ENCODE measurements at places on chromosomes 7 and 10.

DNA sequence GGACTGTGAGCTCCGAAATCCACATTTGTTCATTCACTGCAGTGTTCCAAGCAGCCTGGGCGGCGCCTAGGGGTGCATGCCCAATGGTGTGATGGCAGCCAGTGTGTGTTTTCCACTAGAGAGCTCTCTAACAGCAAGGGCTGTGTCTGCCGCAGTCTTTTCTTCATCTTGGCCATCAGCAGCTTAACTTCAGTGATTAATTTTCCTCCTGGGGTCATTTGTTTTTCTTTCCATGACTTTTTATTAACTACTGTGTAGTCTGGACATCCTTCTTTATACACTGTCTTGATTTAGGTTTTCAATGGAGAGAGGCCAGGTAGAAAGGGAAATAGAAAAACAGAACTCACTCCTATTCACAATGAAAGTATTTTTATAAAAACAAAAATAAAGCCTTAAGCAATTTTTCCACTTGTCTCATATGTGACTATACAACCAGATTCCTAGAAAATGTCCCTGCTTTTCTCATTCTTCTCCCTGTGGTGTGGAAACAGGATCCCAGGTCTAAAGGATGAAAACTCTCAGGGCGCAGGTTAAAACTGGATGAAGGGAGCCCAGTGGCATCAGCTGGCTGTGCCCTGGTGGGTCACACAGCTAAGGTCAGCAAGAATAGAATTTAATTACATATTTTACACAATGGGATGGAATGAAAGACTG, 176.8 kb downstream of the PKD1L1 start:
- DNase-seq, result no peak
- H3K4me3 ChIP-seq, result no peak overlapping the region
- H3K27ac ChIP-seq, result no peak overlapping the region
- H3K4me1 ChIP-seq, result no peaks in the 10 kb centered on the region
- H3K27me3 ChIP-seq, result no peaks in the 10 kb centered on the region

- H3K4me1 ChIP-seq, result peaks cover 29% of the 10 kb centered on the region
- no peak for DNase-seq
- no peaks in the 10 kb centered on the region for H3K36me3 ChIP-seq
Observed at GRCh38 chr10:109922358-109922975, 844 bp downstream of the XPNPEP1 start.

GRCh38 chr7:121741896-121742295, 131.1 kb upstream of the PTPRZ1 start:
- no peak for DNase-seq
- H3K36me3 ChIP-seq, result no peaks in the 10 kb centered on the region
- no peak overlapping the region for H3K4me3 ChIP-seq
- no peaks in the 10 kb centered on the region for H3K4me1 ChIP-seq
- H3K27me3 ChIP-seq, result no peaks in the 10 kb centered on the region
- no peak overlapping the region for H3K27ac ChIP-seq

GRCh38 chr7:36045830-36046341, 107.2 kb upstream of the EEPD1 start:
- no peaks in the 10 kb centered on the region for H3K27me3 ChIP-seq
- no peaks in the 10 kb centered on the region for H3K36me3 ChIP-seq
- H3K4me1 ChIP-seq, result peaks cover 46% of the 10 kb centered on the region
- peak overlapping the region; percentile 73 for H3K27ac ChIP-seq
- no peak overlapping the region for H3K4me3 ChIP-seq

DNA sequence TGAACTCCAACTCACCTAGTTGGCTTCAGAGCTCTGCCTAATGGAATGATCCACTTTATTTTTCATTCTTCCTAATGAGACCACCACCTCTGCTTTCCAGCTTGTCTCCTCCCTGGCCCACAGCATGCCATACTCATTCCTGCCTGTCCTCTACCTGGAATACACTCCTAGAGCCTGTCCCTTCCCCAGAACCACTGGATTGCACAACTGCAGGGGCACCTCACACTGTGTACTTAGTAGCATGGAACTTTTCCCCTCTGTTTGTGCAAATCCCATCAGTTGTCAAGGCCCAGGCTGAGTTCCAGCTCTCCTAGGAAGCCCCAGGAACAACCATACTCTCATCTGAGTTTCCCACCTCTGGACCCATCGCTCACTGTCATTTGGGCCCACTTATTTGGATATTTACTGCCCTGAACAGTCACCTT, 15.6 kb downstream of the ALDH18A1 start:
- no peaks in the 10 kb centered on the region for H3K36me3 ChIP-seq
- H3K4me3 ChIP-seq, result no peak overlapping the region
- no peak for DNase-seq
- H3K4me1 ChIP-seq, result no peaks in the 10 kb centered on the region
- H3K27ac ChIP-seq, result no peak overlapping the region
- no peaks in the 10 kb centered on the region for H3K27me3 ChIP-seq

DNA sequence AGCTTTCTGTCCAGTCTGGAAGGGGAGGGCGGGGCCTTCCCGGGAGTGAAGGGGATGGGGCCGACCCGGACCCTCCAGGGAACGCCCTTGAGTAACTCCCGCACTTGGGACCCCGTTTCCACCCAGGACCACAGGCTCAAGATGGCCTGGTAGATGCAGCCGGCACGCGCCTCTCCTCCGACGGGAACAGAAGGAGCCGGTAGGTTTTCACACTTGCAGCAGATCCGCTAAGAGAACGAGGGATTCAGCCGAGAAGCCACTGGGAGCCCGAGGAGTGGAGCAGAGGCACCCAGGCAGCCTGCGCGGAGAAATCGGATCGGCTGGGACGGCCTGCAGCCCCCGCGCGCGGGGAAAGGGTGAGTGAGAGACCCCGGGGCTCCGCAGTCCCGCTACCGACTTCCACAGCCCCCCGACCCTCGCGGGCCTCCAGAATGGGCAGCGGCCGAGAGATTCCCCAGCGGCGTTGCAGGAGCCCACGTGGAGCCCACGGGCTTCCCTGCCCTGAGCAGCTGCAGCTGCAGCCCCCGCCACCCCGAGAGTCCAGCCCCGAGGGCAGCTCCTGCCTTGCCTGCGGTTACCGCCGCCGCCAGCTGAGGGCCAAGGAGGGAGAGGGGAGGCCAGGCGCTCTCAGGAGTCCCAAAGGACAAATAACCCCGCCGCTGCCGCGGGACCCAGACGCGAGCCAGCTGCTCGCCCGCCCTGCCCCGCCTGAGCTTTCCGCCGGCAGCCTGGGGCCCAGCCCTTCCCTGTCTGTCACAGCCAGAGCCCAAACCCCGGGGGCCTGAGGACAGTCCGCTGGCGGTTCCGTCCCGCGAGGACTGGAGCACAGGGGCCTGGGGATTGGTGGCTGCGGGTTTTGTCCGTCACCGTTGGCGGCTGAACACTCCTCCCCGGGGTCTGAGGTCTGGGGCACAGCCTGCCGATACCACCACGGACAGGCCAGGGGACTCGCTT, 21.8 kb downstream of the IFT22 start:
- H3K36me3 ChIP-seq, result no peaks in the 10 kb centered on the region
- H3K4me1 ChIP-seq, result peaks cover 14% of the 10 kb centered on the region
- peaks cover 19% of the 10 kb centered on the region for H3K27me3 ChIP-seq

GRCh38 chr7:351256-351655, 61.3 kb downstream of the FOXL3 start:
- no peaks in the 10 kb centered on the region for H3K27me3 ChIP-seq
- H3K36me3 ChIP-seq, result no peaks in the 10 kb centered on the region
- peaks cover 4% of the 10 kb centered on the region for H3K4me1 ChIP-seq

GRCh38 chr7:20176578-20177242, 40.5 kb downstream of the MACC1 start:
- H3K27me3 ChIP-seq, result no peaks in the 10 kb centered on the region
- H3K36me3 ChIP-seq, result no peaks in the 10 kb centered on the region
- no peak overlapping the region for H3K4me3 ChIP-seq

- no peaks in the 10 kb centered on the region for H3K27me3 ChIP-seq
- no peak overlapping the region for H3K4me3 ChIP-seq
- H3K4me1 ChIP-seq, result peaks cover 13% of the 10 kb centered on the region
- H3K36me3 ChIP-seq, result no peaks in the 10 kb centered on the region
- no peak overlapping the region for H3K27ac ChIP-seq
Observed at GRCh38 chr7:80851896-80852476, 66.9 kb downstream of the SEMA3C start.

DNA sequence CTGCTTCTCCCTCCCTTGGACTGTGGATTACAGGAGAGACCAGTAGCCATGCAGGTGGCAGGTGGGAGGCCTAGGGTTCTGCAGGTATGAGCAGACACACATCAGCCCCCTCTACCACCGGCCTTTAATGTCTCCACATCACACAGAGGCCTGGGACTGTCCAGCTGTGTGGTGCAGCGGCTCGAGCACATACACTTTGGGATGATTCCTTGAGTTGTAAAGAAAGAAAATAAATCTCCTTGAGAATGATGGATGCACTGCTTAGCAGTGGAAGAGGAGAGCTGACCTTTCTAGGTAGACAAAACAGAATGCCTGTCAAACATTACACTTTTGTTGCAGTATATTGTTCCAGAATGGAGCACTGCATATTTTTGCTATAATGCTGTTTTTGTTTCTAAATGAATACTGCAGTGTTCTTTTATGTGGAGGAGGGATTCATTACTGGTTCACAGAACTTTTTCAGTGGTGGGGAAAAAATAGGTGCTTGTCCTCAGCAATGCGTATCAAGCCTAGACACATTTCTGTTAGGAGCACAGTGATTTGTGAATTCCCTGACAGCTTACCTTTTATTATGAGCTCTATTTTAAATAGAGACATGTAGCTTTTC, 66.0 kb downstream of the PTPRE start:
- no peaks in the 10 kb centered on the region for H3K27me3 ChIP-seq
- H3K4me1 ChIP-seq, result peaks cover 14% of the 10 kb centered on the region
- H3K36me3 ChIP-seq, result no peaks in the 10 kb centered on the region
- no peak overlapping the region for H3K4me3 ChIP-seq
- DNase-seq, result no peak

DNA sequence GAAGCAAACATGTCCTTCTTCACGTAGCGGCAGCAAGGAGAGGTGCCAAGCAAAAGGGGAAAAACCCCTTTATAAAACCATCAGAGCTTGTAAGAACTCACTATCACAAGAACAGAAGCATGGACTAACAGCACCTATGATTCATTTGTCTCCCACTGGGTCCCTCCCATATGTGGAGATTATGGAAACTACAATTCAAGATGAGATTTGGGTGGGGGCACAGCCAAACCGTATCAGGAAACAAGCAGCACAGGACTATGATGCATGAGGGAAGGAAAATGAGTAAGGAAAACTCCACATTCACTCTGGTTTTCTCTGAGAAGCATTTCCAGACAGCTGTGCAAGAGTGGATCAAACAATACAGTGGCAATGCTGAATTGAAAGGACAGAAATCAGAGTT, 81.6 kb downstream of the RSU1 start:
- H3K4me1 ChIP-seq, result no peaks in the 10 kb centered on the region
- no peaks in the 10 kb centered on the region for H3K27me3 ChIP-seq
- no peak for DNase-seq
- peaks cover 9% of the 10 kb centered on the region for H3K36me3 ChIP-seq

DNA sequence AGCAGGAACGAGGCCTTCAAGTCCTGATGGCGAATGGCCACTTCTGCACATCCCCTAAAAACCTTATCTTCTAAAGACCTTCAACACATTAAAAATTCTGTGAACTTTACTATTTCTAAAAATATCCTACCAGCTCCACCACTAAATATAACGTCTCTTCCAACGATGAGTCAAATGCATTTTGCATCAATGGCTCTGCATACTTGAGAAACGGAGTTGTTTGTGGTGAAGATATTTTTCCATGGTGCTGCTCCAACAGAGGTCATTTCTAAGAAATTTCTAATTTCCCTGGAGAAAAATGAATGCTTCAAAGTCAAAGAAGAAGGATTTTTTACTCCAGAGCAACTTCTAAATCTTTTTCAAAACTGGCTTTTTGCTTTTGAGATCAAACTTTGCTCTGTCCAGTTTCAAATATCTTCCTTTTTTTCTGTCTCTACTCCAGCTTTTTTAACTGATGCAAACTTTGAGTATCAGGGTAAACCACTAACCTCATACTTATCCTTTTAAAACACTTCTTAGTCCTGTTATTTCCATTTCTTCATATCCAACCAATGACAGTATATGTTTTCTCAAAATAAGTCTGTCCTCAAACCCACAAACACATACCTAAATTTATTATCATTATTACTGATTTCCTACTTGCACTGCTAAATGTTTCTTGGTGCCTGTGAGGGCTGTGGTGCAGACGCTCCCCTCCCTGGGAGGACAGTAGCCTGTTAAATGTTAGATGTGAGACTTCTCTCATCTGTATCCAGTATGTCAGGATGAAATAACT, 258.1 kb downstream of the KLF6 start:
- no peaks in the 10 kb centered on the region for H3K36me3 ChIP-seq
- no peaks in the 10 kb centered on the region for H3K27me3 ChIP-seq
- H3K4me1 ChIP-seq, result peaks cover 41% of the 10 kb centered on the region
- H3K4me3 ChIP-seq, result no peak overlapping the region

- no peaks in the 10 kb centered on the region for H3K27me3 ChIP-seq
- DNase-seq, result no peak
- H3K4me3 ChIP-seq, result no peak overlapping the region
- H3K27ac ChIP-seq, result no peak overlapping the region
- no peaks in the 10 kb centered on the region for H3K36me3 ChIP-seq
Observed at GRCh38 chr7:6158424-6159096, 113.9 kb downstream of the CYTH3 start.

- DNase-seq, result no peak
- H3K4me3 ChIP-seq, result no peak overlapping the region
- H3K36me3 ChIP-seq, result no peaks in the 10 kb centered on the region
- H3K4me1 ChIP-seq, result no peaks in the 10 kb centered on the region
- no peaks in the 10 kb centered on the region for H3K27me3 ChIP-seq
Observed at GRCh38 chr7:98733036-98733435, 116.0 kb downstream of the NPTX2 start.

DNA sequence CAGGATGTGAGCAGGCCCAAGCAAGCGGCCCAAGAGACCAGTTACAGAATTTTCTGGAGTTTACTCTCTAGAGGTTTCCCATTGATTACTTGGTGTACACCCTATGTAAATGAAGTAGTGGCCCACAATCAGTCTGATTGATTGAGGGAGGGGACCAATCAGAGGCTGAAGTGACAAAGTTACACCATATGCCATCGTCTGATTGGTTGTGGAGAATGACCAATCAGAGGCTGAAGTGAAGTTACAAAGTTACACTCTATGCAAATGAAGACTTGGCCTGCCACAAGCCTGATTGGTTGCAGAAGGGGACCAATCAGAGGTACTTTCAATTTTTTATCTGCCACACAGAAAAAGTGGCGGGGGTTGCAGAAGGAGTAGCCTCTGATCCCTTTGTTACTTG, 83.7 kb downstream of the KIF20B start:
- H3K27me3 ChIP-seq, result no peaks in the 10 kb centered on the region
- H3K27ac ChIP-seq, result no peak overlapping the region
- H3K4me3 ChIP-seq, result no peak overlapping the region
- no peaks in the 10 kb centered on the region for H3K4me1 ChIP-seq
- DNase-seq, result no peak

Data from vagina (tissue), 2 donors.